ENCODE measurements at places on chromosomes 5 and 9.

DNA sequence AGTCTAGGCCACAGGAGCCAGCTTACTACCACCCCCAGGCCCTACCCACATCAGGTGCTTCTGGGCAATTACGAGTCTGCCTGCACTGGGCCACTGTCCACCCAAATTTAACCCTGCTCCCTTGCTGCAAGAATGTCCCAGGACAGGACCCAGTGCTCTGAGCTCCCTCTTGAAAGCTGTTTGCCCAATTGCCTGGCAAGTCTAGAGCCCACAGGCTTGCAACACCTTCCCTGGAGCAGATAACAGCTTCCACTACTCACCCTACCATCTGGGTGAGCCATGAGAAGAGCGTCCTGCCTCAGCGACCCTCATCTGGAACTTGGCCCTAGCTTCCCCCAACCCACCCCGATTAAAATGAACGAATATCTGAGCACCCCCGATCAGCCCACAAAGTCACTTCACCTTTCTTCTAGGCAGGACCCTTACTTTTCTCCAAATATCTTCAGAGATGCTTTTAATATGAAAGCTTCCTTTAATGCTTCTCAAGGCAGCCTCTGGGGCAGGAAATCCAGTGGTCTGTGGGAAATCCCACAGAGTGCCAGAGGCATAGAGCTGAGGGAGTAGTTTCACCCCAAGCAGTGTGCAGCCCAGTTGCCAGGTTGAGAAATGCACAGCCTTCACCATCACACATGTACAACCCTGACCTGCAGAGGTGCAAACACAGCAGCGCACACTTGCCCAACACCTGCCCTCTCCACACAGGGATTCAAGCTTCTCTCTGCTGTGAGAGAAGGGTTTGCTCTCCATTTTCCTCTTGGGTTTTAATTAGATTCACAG lies 10.6 kb downstream of the ACSL6 start:
- DNase-seq, result no peak

GRCh38 chr5:13581914-13582313 lies 362.6 kb downstream of the DNAH5 start:
- DNase-seq, result no peak

- no peak for DNase-seq
These were observed 54.2 kb upstream of the SLC25A51 start for GRCh38 chr9:37958154-37958553.

- DNase-seq, result no peak
These were observed 10.4 kb upstream of the ZBTB43 start for GRCh38 chr9:126794441-126794840.

DNA sequence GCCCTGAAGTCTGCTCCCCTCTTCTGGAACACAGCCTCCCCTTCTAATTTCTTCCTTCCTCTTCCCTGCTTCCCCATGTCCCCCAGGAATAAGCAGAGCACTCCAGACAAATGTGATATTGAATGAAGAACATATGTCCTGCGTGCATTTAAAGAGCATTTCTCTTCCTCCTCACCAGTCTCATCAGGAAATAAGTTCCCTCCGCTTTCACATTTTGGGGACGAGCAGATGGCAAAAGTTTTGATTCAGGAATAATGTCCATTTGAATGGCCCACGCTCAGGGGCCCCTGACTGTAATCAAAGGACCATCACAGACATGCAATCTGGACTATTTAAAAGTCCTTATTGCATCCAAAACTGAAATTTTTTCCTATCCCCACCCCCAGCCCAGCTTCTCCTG lies 316.1 kb downstream of the CDK5RAP2 start:
- DNase-seq, result no peak

DNA sequence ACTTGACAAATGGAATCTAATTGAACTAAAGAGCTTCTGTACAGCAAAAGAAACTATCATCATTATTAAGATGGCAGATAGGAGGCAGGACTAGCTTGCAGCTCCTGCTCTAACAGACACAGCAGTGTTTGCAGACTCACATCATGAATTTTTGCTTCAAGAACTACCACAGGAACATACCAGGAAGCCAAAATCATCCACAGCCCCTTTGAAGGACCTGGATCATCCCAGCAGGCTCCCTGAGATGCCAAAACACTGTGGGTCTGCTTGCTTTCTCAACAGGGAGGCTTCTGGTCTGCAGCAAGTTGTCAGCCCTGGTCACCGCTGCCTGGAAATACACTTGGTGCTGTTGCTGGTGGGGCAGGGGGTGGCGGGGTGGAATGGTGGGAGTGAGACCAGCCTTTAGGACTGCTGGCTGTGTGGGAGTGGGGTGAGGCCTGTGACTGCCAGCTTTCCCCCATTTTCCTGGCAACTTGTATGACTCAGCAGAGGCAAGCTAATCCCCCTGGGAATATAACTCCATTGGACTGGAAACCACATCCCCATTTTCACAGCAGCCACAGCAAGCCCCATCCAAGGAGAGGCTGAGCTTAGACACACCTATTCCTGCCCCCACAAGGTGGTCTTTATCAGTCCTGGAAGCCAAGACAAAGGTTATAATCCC lies 533.8 kb upstream of the CYLC2 start:
- DNase-seq, result no peak

DNA sequence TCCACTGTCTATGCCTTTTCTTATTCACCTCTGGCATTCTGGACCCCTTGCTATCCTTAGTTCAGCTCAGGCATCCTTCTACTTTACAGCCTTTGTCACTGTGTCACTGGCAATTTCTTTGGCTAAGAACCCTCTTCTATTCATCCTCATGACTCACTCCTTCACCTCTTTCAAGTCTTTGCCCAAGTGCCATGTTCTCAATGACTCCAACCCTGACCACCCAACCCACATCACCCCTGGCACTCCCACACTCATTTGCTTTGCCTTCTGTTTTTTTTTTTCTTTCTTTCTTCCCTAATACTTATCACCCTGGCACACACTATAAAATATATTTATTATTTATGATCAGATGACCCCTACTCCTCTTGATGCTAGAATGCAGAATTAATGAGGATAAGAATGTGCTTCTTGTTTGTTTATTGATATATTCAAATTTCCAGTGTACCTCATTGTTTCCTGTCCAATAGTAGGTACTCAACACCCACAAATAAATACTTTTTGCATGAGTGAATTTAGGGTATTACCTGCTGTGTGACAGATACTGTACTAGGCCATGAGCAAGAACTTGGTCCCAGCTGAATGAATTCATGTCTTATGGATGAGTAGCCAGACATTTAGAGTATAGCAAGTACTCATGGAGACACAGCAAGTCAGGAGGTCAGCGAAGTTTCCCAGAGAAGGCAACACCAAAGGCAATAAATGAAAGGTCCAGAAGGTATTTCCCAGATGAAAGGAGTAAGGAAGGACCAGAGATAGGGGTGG lies 236.1 kb downstream of the PAPPA start:
- DNase-seq, result no peak

DNA sequence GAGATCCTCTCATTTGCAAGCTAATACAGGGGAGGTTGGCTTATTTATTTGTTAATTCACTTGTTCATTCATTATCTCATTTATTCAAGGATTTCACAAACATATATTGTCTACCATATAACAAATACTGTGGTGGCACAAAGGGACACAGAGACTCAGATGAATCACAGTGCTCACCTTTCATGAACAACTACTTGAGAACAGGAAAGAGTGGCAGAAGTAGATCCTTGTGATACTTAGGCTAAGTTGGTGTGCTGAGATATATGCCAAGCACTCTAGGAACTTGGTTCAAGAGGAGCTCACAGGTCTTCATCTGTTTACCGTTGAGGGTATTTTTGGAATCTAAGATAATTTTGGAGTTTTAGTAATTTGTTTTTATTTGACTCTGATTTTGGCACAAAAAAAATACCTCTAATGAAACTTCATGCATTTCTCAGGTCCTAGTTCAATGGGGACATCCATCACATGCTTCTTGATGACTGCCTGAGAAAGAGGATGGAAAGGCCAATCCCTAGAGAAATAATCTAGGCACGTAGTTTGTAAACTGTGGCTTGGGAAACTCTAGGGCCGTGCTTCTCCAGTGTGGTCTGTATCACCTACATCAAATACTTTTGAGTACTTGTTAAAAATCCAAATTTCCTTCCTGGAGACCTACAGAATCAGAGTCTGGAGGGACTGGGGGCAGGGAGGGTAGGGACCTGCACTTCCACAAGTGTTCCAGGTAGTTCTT lies 113.3 kb downstream of the OSTF1 start:
- DNase-seq, result no peak

DNA sequence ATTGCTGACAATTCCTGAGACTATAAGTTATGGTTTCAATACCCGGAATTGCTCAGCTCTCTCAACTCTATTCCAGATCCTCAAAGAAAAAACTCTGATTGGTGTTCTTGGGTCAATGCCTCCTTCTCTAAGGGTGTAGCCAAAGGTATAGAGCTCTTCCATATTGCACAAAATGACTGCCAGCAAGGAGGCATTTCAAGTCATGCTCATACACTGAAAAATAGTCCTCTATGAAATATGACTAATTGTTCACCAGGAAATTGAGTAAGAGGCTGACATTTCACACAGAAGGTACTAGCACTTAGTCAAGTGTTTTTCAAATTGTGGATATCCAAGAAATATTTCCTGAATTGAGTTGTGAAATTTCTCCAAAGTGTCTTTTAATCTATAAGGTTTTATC lies 111.1 kb upstream of the KLF9 start:
- DNase-seq, result no peak

- DNase-seq, result no peak
These were observed 15.7 kb upstream of the IGFBPL1 start for GRCh38 chr9:38439916-38440301.

DNA sequence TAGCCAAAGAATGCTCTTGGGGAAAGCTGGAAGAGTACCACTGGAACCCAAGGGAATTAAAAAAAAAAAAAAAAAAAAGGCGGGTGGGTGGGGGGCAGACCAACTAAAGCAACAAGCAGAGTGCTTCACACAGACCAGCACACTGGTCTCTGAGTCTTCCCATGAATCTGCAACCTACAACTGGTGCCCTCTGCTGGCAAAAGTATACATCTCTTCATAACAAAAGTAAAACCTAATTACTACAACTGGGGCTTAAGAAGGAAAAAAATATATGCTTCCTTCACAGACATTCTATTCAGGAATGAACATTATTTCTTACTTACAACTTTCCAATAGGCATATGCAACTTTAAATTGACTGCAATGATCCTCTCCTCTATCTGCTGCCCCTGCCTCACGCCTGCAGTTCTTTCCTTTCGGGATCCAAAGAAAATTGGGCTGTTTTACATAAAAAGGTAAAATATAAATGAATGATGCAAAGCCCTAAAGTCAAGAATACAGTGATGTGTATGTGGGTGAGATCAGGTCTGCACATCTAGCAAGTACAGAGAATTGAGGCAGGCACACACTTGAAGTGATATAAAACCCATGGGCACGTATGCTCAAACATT lies 7.2 kb upstream of the KLHL3 start:
- peak; percentile 42 for DNase-seq

- no peak for DNase-seq
These were observed 53.8 kb downstream of the RAPGEF1 start for GRCh38 chr9:131685753-131686706.

DNA sequence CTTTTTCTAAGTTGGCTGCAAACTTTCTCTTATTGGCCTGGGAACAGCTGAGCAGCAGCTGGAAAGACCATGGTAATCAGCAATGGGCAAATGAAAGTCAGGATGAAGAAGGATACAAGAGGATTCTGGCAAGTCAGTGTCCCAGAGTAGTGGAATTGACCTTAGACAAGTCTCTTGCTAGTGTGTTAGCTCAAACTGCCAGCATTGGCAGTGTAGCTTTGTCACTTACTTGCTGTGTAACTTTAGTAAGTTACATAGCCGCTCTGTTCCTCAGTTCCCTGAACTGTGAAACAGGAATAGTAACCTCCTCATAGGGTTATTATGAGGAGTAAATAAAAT lies 3.6 kb downstream of the ALDH1A1 start:
- DNase-seq, result no peak

GRCh38 chr9:81030027-81030426 lies 659.3 kb downstream of the TLE1 start:
- no peak for DNase-seq

- DNase-seq, result no peak
These were observed 51.0 kb downstream of the FBN2 start for GRCh38 chr5:128487041-128487440.

DNA sequence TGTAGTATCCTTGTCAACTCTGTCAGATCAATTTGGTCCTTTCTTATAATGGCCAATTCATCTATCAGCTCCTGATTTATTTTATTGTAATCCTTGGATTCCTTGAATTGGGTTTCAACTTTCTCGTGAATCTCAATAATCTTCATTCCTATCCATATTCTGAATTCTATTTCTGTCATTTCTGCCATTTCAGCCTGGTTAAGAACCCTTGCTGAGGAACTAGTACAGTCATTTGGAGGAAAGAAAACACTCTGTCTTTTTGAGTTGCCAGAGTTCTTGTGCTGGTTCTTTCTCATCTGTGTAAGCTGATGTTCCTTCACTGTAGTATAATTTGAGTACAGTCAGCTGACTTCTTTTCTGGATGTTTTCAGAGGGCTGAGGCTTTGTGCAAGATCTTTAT lies 84.5 kb downstream of the CETN3 start:
- DNase-seq, result no peak

GRCh38 chr5:111942661-111943401 lies 185.8 kb upstream of the NREP start:
- no peak for DNase-seq

DNA sequence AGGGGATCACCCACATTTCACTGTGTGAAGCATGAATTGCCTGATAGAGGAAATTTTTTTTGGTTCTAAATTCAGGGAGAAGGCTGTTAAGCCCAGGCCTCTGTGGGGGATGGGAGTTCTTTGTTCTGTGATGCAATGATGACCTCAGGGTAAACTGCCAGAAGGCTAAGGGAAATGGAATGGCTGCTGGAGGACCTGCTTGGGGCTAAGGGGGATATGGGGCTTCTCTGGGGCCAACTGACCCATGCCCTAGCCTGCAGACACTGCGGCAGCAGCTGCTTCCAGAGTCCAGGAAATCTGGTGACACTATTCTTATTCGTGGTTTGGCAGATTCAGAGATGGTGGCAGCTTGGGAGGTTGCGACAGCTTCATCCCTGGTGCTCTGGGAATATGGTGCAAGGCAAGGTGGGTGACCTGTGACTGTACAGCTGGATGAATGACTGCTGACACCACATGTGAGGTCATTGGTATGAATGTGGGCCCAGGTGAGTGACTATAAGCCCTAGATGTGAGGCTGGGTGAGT lies 30.3 kb downstream of the VCP start:
- DNase-seq, result no peak

- DNase-seq, result no peak
These were observed 419.8 kb downstream of the CETN3 start for GRCh38 chr5:89989776-89990175.

DNA sequence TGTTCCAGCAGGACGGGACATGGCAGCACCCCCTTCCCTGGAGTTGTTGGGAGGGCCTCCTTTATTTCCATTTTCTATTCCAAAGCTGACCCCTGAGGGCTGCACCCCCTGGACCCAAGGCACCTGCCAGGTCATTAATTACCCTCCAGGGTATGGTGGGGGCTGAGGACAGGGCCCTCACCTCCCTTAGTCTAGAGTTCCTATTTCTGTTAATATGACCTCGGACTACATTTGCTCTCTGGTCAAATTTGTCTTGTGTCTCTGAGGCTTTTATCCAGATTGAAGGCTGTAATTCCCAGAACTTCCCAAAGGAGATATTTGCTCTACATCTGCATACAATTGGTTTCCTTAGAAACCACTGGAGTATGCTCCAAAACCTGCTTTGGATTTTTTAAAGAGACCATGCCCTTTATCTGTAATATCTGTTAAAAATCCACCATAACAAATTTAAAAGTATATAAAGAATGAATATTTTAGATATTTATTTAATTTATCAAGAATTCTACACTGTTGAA lies 16.8 kb downstream of the PHF2 start:
- DNase-seq, result no peak

- DNase-seq, result no peak
These were observed 16.4 kb downstream of the CD274 start for GRCh38 chr9:5466766-5467165.
